ENCODE measurements at places on chromosomes 12 and 14. TPM values are rescaled to one million over a fixed set of nuclear protein-coding genes. Genes with fewer than 3 reads are reported as not detected.
A peak's percentile ranks its signal among the peaks of the same experiment; 100 is the strongest.

Gene CLMN
- 4.2 TPM for total RNA-seq

Gene CLEC1A
- not detected for total RNA-seq

Gene RASSF9
- 0.21 TPM for total RNA-seq

Gene TMEM52B
- 0.07 TPM for total RNA-seq

Gene INHBC
- total RNA-seq: 0.13 TPM

DNA sequence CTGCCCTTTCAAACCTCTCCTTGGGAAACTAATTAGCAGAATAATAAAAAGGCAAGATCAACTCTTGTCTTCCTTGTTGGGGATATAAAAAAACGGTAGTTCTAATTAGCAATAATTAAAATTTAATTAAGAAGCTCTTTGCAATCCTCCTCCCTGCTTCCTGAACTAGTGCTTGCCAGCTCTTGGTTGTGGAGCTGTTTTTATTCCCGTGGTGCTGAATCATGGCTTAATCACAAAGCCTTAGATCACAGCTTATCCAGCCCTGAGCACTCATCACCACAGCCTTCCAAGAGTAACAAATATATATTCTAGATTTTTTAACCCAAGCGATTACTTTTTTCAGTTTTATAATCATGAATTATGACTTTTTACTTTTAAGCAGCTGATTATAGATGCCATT is 63.2 kb upstream of the INSM2 start:
- peak; percentile 15 for DNase-seq

DNA sequence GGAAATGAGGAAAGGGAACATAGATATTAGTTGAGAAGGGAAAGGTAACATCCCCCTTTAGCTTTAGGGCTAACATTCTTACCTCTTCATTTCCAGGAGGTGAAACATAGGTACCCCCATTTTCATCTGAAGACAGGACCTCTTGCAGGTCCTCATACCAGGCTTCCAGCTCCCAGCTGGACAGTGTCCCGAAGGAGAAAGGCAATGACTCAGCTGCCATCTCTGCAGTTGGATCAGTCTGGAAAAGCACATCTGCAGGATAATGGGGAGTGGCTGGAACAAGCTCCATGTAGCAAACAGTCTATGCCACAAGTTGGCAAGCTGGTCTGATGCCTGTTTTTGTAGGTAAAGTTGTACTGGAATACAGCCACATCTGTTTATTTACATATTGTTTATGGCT is 3.1 kb downstream of the DDIT3 start:
- peak; percentile 46 for DNase-seq

DNA sequence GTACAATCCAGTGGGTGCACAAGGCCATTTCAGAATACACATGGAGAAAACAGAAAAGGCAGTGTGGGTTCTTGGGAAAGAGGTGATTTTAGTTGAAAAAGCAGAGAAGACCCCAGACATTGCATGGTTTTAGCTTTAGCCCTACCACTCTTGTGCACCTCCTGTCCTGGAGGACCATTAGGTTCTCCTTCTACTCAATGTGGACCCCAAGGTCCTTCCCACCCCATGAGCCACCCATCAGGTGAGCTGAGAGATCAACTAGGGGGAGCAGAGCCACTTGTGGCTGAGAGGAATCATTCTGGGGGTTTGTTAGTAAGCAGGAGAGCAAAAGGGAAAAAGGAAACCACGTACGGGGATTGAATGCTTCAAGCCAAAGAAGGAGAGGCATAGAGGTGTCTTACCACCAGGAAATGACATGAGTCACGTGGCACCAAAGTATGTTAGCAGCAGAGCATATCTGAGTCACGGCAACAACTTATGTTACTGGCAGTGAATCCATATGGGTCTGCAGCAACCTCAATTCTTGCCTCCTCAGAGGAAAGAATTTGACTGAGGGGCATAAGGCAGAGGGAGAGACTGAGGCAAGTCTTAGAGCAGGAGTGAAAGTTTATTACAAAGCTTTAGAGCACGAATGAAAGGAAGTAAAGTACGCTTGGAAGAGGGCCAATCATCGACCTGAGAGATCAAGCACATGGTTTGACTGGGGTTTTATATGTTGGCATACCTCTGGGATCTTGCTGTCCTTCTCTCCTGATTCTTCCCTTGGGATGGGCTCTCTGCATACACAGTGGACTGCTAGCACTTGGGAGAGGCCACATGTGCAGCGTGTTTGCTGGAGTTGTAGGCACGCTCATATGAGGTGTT is 73.9 kb downstream of the HSD17B6 start:
- peak; percentile 82 for DNase-seq

- DNase-seq: peak; percentile 69
Observed at GRCh38 chr12:42482748-42483520, 106.6 kb downstream of the PRICKLE1 start.

DNA sequence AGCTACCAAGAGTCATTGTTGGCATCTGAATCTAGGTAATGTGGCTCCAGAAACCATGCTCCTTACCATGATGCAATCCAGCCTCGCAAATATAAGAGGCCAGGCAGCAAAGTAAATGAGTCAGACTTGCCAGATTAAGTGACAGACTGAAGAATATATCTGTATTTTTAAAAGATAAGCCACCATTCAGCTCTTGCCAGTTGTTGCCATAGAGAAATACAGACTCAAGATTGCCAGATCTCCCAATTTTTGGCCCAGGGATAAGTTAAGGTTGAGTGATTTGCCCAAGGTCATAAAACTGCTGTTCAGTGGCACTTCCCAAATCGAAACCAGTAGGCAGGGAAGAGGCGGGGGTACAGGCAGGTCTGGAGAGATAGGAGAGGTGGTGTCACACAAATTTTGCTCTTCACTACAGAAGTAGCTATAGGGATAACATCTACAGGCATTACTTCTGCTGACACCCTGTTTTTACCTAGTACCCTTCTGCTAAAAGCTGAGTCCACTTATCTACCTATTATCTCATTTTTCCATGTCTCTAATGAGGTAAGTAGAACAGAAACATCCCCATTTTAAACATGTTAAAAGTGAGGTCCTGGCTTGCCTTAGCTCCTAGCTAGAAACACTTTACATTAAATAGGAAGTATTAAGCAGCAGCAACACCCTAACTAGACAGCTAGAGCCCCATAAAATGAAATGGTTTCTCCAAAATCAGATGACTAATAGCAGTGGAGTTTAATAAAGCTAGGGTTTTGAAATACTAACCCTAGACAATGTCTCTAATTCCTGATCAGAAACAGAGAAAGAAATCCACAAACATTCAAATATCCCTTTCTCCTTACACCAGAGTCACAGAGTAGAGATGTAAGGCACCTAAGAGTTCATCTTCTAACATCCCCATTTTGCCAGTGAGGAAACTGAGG is 19.5 kb downstream of the DCAF5 start:
- peak; percentile 61 for DNase-seq

GRCh38 chr14:51039252-51039651 is 55.7 kb downstream of the TRIM9 start:
- no peak for DNase-seq
